Stimulated activated CD8-positive, alpha-beta memory T cell treated with anti-CD3 and anti-CD28 coated beads, Interleukin-7, amount 100 ng/mL, for 48 hours (primary cell): ENCODE measurements at places on chromosomes 4 and X.
A peak's percentile ranks its signal among the peaks of the same experiment; 100 is the strongest.

- DNase-seq, result no peak
Measured at GRCh38 chr4:139712882-139713281, 47.3 kb downstream of the MGST2 start.

- no peak for DNase-seq
Measured at GRCh38 chrX:14440106-14440505, 89.2 kb upstream of the GLRA2 start.

DNA sequence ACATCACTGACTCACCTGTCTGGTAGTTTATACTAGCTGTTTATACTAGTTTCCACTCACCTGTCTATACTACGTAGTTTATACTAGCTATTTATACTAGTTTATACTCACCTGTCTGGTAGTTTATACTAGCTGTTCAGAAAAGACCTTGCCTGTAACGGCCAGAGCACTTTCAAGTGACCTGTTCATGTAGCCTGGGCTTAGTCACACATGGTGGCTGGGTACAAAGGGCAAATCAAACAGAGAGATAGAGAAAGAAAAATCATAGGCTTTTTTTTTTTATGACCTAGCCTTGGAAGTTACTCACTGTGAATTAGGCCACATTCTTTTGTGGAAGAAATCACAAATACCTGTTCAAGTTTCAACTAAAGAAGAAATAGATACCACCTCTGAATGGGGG is 30.7 kb upstream of the SPANXN4 start:
- DNase-seq, result no peak

DNA sequence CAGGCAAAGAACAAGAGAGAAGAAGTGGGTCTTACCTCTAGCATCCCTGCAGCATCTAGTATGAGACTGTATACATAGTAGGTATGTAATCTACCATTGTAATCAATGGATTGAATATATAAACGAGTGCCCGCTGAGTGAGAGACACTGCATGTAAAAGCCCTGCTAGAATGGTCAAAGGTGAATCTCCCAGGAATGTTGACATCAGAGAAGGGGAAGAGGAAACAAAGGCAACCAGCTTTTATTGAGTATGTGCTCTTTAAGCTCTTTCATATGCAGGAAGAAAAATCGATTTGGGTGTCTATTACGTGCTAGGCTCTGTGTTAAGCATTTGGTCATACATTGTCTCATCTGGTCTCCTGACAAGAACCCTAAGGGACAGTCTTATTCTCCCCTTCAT is 91.9 kb upstream of the KLHL13 start:
- no peak for DNase-seq

- no peak for DNase-seq
Measured at GRCh38 chrX:49209434-49210251, 9.7 kb upstream of the SYP start.

DNA sequence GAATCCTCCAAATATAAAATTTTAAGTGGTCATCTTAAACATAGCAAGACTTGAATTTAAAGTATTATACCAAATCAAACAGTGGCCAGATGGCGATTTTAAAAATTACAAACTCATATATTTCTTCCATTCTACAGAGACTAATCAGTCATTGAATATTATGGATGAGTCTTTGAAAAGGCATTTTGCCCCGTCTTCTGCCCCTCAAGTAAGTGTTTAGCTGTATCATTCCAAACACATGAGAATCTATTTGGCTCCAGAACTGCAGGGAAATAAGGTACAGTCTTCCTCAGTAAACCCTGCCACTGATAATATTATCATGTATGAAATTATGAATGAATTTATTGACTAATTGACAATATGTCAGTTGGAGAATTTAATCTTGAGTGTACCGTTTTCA is 191.0 kb downstream of the SLC7A11 start:
- no peak for DNase-seq

DNA sequence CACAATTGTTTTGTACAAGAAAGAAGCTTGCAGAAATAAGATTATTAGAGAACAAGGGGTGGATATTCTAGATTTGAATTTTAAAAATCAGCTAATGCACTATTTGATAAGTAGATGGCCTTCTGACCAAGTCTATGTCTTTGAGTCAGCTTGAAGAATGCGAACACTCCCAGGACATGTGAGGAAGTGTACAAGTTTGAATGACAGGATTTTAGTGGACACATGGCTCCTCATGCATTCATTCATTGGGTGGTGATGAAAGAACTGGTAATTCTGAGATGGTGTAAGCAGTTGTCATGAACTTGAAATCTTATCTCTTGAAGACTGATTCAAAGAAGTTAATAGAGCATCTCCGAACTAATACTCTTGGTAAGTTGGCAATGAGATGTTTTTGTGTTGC is 548.2 kb upstream of the CNKSR2 start:
- DNase-seq, result no peak

DNA sequence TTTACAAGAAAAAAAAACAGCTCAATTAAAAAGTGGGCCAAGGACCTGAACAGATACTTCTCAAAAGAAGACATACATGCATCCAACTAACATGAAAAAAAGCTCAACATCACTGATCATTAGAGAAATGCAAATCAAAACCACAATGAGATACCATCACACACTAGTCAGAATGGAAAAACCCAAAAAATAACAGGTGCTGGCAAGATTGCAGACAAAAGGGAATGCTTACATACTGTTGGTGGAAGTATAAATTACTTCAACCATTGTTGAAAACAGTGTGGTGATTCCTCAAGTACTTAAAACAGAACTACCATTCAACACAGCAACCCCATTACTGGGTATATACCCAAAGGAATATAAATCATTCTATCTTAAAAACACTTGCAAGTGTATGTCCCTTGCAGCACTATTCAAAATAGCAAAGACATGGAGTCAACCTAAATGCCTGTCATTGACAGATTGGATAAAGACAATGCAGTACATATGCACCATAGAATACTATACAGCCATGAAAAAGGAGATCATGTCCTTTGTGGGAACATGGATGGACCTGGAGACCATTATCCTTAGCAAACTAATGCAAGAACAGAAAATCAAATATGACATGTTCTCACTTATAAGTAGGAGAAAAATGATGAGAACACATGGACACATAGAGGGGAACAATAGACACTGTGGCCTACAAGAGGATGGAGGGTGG is 97.6 kb downstream of the RAB28 start:
- DNase-seq, result no peak

- DNase-seq, result no peak
Measured at GRCh38 chrX:6793000-6793399, 258.1 kb upstream of the VCX3A start.

DNA sequence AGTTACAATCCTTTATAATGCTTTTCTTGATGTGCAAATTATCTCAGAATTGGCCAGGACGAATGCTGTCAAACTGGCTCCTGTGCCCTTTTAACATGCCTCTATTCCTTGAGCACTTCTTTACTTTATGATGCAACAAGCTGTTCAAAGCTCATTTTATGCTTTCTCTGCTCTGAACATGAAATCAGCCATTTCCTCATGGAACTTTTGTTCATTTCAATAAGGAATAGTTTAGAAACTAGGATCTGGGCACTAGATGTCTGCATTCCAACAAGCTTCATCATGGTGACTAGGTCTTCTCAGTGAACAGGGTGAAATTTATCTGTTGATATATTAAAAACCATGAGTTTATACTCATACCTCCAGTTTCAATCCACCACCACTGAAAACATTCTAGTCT is 87.3 kb upstream of the TEX13A start:
- DNase-seq, result no peak

GRCh38 chr4:175562111-175562510 is 250.0 kb downstream of the GPM6A start:
- DNase-seq, result no peak

DNA sequence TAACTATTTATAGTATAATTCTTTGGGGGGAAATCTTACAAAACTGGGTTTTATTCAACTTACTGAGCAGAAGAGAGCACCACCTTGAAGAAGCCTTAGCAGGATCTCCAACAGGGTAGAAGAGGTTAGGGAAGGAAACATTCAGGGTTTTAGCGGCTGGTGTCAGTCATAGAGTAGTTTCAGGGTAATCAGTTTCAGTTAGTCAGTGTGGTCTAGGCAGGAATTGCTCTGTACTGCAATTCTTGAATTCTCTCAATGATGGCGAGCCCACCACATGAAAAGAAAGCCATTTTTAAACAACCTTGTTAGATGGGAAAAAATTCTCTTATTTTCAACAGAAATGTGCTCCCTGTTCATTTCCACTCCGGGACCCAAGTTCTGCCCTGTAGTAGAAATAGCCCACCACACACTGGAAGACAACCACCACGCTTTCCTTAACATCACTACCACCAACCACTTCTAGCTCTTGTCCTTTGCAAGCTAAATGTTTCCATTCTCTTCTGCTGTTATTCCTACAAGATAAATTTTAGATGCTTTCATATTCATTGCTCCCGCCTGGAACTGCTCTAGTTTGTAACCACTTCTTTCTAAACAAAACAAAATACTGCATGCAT is 25.9 kb downstream of the COL25A1 start:
- peak; percentile 12 for DNase-seq

DNA sequence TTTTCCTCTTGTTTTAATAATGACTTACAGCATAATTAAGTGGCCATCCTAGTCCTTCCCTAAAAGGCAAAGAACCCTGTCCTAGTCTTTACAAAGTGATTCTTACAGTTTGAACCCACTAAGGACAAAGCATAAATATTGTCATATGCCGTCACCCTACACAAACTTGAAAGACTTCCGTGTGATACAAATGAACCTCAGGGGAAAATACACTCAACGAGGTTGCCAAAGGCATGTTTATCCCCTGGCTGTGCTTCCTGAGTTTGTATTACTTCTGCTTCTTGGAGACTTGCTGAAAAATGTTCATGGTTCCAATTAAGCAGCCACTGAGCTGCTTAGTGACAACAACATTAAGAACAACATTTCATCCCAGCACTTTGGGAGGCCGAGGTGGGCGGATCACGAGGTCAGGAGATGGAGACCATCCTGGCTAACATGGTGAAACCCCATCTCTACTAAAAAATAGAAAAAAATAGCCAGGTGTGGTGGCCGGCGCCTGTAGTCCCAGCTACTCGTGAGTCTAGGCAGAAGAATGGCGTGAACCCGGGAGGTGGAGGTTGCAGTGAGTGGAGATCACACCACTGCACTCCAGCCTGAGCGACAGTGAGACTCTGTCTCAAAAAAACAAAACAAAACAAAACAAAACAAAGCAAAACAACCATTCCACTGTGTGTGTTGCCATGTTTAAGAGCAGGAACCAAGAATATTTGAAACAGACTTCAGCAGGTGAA is 16.2 kb downstream of the RASSF6 start:
- DNase-seq, result no peak

DNA sequence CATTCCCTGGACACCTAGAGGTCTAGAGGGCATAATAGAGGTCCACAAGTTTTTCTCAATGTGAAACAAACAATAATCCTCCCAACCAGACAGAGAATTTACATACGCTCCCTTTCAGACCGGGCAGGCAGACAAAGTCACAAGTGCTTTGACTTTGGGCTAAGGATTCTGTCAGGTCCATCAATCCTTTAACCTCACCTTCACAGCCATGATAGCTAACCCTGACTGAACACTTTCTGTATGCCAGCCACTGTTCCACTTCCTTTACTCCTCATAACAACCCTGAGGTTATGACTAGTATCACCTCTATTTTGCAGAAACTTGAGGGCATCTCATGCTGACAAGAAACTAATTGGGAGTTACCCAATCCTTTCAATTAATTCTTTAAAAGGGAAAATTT is 118.8 kb upstream of the AFF2 start:
- DNase-seq, result no peak

GRCh38 chr4:56626963-56627362 is 54.1 kb downstream of the HOPX start:
- DNase-seq, result no peak

GRCh38 chr4:104641418-104641817 is 146.7 kb upstream of the CXXC4 start:
- no peak for DNase-seq

GRCh38 chr4:107692202-107692601 is 27.8 kb downstream of the PAPSS1 start:
- DNase-seq, result no peak

- no peak for DNase-seq
Measured at GRCh38 chr4:39568805-39569204, 41.6 kb upstream of the UGDH start.

GRCh38 chr4:71270901-71271300 is 67.9 kb upstream of the SLC4A4 start:
- DNase-seq, result no peak

- no peak for DNase-seq
Measured at GRCh38 chr4:35938936-35939335, 305.4 kb downstream of the ARAP2 start.

- no peak for DNase-seq
Measured at GRCh38 chr4:2256781-2257191, 5.1 kb downstream of the MXD4 start.

DNA sequence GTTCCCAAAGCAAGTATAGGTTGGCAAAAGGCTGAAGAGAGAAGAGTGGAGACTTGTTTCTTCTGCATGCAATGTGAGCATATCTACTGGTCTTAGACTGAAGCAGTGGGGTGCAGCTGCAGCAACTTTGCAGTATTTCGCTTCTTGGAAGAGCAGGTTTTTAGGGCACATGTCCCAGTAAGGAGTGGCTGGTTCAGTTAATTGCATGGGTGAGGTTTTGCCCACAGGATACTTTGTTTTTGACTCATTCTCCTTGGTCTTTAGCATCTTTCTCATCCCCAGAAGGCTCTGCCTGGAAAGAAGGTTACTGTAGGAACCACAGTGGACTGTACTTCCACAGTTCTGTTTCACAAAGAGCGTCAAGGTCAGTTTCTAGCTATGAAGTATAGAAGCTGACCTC is 68.0 kb upstream of the NR3C2 start:
- no peak for DNase-seq

DNA sequence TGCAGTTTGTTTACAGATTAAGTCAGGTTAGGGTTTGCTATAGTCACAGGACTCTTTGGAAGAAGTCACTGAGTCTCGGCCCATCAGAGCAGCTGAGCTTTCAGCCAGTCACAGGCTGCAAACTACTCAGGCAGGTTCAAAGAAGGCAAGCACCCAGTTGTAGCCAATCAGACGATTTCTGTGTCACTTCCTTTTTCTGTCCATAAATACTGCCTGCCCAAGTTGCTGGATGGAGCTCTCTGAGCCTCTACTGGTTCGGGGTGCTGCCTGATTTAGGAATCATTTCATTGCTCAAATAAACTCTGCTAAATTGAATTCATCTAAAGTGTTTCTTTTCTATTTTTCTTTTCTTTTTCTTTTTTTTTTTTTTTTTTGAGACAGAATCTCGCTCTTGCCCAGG is 7.3 kb upstream of the SH3BP2 start:
- DNase-seq, result peak; percentile 34

- DNase-seq, result no peak
Measured at GRCh38 chr4:73864365-73864764, 4.8 kb upstream of the CXCL1 start.

DNA sequence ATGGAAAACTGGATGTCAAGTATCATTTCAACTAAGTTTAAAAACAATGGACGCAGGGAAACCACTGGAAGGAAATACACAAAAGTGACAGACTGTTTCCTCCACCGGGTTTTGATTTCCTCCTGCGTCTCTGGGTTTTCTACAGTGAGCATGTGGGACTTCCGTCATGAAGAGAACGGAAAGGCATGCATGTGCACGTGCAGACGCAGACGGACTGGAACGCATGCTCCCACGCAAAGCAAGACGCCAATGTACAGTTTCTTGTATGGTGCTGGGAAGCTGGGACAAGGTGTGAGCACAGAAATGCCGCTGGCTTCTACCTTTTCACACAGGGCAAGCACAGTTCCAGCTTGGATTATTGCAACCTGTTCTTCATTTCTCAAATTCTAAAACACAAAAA is 30.3 kb upstream of the C4orf50 start:
- no peak for DNase-seq

- DNase-seq, result no peak
Measured at GRCh38 chr4:54550395-54551171, 107.2 kb upstream of the KIT start.

- DNase-seq, result no peak
Measured at GRCh38 chr4:64584981-64585557, 175.8 kb upstream of the TECRL start.
